ENCODE measurements at places on chromosomes 13 and 19. TPM values are rescaled to one million over a fixed set of nuclear protein-coding genes. Genes with fewer than 3 reads are reported as not detected.

- H3K4me1 ChIP-seq: peaks cover 24% of the 10 kb centered on the region
- no peaks in the 10 kb centered on the region for H3K27me3 ChIP-seq
- no peaks in the 10 kb centered on the region for H3K36me3 ChIP-seq
- DNase-seq: no peak
- peak overlapping the region; percentile 64 for H3K27ac ChIP-seq
- no peak overlapping the region for H3K4me3 ChIP-seq
Observed at GRCh38 chr13:106472621-106473020, 62.8 kb downstream of the EFNB2 start.

GRCh38 chr19:32781280-32781679 lies 61.7 kb downstream of the TDRD12 start:
- H3K27ac ChIP-seq: no peak overlapping the region
- no peak for DNase-seq
- no peaks in the 10 kb centered on the region for H3K36me3 ChIP-seq
- H3K4me3 ChIP-seq: no peak overlapping the region
- no peaks in the 10 kb centered on the region for H3K4me1 ChIP-seq

GRCh38 chr19:16587833-16588823 lies 15.9 kb upstream of the SLC35E1 start:
- no peaks in the 10 kb centered on the region for H3K36me3 ChIP-seq
- peak overlapping the region; percentile 86 for H3K27ac ChIP-seq
- no peaks in the 10 kb centered on the region for H3K27me3 ChIP-seq
- peak overlapping the region; percentile 25 for H3K4me3 ChIP-seq
- DNase-seq: peak; percentile 79

DNA sequence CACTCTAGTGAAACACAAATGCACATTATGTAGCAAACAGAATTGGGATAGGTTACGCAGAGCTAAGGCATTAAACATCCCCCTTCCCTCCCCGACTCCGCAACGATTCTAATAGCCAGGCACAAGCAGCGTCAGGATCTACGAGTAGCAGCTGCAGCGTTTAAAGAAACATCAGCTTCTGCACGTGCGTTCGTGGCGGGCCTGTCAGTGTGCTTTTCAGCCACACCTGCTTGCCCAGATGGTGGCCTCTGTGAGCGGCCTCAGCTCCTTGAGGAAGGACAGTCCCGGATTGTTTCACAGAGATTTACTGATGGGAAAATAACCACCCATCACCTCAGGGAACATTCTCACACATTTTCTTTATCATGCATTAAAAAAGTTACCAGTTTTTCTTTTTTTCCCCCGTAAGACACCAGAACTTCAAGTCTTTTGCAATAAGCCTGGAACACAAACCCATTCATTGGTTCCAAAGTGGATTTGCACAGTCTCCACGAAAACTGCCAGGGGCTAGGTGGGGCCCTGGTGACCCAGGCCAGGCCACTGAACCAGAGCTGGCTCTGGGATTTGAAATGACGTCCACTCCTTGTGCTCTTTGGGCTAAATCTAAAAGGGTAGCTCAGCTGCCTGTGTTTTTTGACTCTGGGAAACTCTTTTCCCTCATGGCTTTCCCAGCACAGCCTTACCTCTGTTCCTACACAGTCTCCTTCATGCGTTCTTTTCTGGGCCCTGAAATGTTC lies 325.5 kb downstream of the KCNRG start:
- H3K36me3 ChIP-seq: no peaks in the 10 kb centered on the region
- H3K4me1 ChIP-seq: no peaks in the 10 kb centered on the region
- H3K4me3 ChIP-seq: no peak overlapping the region

Gene UHRF1
- total RNA-seq: 20.6 TPM

- no peak overlapping the region for H3K4me3 ChIP-seq
- H3K36me3 ChIP-seq: no peaks in the 10 kb centered on the region
- DNase-seq: no peak
- peaks cover 15% of the 10 kb centered on the region for H3K4me1 ChIP-seq
Observed at GRCh38 chr13:24086642-24087041, 73.9 kb upstream of the SPATA13 start.

- no peaks in the 10 kb centered on the region for H3K36me3 ChIP-seq
- peak; percentile 26 for DNase-seq
- H3K4me1 ChIP-seq: peaks cover 8% of the 10 kb centered on the region
- H3K4me3 ChIP-seq: no peak overlapping the region
Observed at GRCh38 chr13:29743201-29743786, 107.1 kb downstream of the UBL3 start.

DNA sequence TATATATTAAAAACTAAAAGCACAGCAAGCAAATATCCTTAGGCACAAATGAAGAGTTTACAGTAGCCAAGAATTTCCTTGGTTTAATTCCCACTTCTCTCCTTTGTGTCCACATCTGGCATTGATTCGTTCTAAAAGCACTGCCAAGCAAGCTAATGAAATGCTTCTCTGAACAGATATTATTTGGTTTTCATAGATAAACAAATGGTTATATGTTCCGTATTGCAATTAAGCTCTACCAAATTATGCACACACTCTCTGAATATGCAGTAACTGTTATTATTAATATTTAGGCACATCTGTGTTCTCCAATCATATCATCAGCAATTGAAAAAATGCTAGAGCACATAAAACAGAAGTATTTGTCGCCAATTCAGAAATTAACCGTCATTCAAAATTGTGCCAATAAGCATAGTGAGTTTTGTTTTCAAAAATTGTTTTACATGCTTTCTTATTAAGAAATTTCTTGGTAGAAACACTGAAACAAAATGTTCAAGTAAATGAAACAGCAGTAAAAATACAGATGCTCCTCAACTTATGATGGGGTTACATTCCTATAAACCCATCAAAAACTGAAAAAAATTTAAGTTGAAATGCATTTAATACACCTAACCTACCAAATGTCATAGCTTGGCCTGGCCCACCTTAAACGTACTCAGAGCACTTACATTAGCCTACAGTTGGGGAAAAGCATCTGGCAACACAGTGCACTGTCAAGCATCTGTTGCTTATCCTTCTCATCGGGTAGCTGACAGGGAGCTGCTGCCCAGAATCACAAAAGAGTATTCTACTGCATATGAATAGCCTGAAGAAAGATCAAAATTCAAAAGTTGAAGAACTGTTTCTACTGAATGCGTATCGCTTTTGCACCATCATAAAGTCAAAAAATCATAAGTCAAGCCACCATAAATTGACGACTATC lies 2134.7 kb downstream of the PCDH9 start:
- H3K27me3 ChIP-seq: no peaks in the 10 kb centered on the region
- no peak overlapping the region for H3K4me3 ChIP-seq
- DNase-seq: no peak
- no peaks in the 10 kb centered on the region for H3K36me3 ChIP-seq
- H3K4me1 ChIP-seq: no peaks in the 10 kb centered on the region
- no peak overlapping the region for H3K27ac ChIP-seq

Gene KLK7
- not detected for total RNA-seq

DNA sequence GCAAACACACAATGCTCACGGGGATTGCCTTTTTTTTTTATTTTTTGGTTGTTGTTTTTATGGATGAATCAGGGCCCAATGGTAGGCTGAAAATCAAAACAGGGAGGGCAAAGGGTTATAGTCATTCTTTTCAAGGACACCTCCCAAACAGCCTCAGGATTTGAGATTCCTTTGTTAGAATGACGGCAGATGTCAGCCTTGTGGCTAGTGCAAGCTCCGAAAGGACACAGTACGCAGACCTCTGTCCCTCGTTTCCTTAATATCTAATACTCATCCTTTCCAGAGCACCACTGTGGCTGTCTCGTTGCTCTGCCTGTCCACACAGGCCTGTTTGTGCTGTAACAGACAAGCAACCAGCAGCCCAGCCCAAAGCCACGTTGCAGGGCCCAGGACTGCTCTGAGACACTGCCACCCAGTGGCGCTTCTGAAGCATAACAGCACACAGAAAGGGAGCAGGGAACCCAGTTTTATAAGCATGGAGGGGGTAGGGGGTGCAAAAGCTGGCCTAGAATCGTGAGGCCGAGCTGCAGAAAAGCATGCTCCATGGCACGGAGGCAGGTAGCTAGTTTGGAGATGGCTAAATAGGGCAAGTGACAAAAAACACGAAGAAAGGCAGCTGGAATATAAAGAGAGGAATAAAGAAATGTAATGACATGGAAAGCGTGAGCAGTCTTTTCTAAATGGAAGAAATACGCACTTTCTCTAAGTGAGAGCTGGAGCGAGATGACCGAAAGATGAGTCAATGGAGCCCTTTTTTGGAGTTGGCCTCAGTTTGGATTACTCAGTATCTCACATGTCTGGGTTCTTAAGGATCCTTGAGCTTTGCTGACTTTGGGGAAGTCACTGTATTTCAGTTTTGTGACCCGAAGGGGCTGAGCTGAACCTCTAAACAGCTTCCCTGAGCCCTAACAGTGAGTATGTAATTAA lies 40.7 kb upstream of the MEDAG start:
- no peaks in the 10 kb centered on the region for H3K27me3 ChIP-seq
- peak; percentile 80 for DNase-seq
- peaks cover 39% of the 10 kb centered on the region for H3K4me1 ChIP-seq
- peak overlapping the region; percentile 85 for H3K27ac ChIP-seq
- no peaks in the 10 kb centered on the region for H3K36me3 ChIP-seq

Gene CD209
- total RNA-seq: 3.0 TPM

DNA sequence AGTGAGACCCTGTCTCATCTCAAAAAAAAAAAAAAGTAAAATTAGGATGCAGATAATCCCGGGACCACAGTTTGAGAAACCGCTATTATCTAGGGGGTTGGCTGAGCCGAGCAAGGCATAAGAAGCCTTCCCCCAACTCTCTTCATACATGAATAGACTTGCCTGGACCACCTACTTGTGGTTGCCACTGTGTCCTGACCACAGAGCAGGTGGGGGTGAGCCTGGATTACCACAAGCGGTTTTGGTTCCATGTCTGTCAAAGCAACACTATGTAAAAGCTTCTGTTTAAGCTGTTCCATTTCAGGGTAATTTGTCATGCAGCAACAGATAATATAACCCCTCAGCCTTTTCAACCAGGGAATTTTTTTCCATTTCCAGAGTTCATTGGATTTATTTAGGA lies 3.3 kb upstream of the NAPA start:
- H3K27ac ChIP-seq: no peak overlapping the region
- no peaks in the 10 kb centered on the region for H3K36me3 ChIP-seq
- no peak overlapping the region for H3K4me3 ChIP-seq
- peaks cover 27% of the 10 kb centered on the region for H3K4me1 ChIP-seq

Data from transverse colon (tissue), 4 donors.